ENCODE measurements at places on chromosomes 2 and 18.

GRCh38 chr2:236190674-236191073 is 22.5 kb upstream of the GBX2 start:
- no peak for DNase-seq

GRCh38 chr2:129180124-129180716 is 799.2 kb upstream of the RAB6C start:
- DNase-seq: no peak

DNA sequence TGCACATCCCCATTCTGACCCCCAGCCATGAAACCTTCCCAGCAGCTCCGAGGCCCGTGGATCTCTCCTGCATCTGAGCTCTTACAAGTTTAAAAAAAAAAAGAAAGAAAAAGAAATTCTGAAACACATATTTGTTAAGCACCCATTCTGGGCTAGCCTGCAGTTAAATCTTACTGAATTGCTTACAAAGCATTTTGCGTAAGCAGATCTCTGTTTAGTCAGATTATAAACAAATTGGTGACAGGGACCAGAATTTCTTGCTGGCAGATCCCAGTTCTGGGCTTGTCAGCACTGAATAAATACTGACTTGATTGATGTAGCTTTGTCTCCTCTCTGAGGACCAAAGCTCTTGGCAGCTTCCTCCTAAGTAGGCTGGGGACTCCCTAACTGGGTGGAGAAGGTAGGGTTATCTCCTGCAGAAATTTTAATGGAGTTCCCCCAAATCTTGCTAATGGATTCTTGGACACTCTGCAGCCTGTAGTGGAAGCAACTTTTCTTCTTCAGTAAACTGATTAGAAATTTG is 160.9 kb downstream of the MIB1 start:
- DNase-seq: no peak

GRCh38 chr2:24189551-24189950 is 14.7 kb downstream of the FAM228A start:
- DNase-seq: no peak

- no peak for DNase-seq
Measured at GRCh38 chr18:69683176-69683575, 264.5 kb downstream of the CD226 start.

DNA sequence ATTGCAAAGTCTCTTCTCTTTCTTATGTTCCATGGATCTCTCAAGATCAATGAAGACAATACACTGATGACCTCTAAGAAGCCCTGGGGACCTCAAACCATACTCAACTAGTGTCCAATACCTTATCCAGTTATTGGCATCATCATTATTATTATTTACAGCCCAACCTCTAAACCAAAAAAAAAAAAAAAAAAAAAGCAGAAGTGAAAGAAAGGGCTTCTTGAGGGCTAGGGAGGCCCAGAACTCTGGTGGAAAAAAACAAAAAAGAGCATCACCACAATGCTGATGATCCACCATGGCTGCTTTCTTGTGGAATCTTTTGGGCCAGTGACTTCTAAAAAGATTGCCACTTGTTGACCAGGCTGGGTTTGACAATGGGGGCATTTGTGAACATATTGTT is 324.9 kb downstream of the LPIN1 start:
- DNase-seq: no peak

- peak; percentile 52 for DNase-seq
Measured at GRCh38 chr2:239116456-239117246, 268.8 kb downstream of the TWIST2 start.

GRCh38 chr18:5068851-5069250 is 128.2 kb downstream of the AKAIN1 start:
- DNase-seq: no peak

GRCh38 chr2:167212014-167212648 is 323.9 kb downstream of the XIRP2 start:
- DNase-seq: peak; percentile 70

GRCh38 chr2:82994151-82994550 is 1464.9 kb downstream of the SUCLG1 start:
- peak; percentile 18 for DNase-seq

GRCh38 chr2:238134393-238134785 is 4.1 kb upstream of the KLHL30 start:
- no peak for DNase-seq

- DNase-seq: no peak
Measured at GRCh38 chr2:39225567-39225966, 18.2 kb downstream of the CDKL4 start.

DNA sequence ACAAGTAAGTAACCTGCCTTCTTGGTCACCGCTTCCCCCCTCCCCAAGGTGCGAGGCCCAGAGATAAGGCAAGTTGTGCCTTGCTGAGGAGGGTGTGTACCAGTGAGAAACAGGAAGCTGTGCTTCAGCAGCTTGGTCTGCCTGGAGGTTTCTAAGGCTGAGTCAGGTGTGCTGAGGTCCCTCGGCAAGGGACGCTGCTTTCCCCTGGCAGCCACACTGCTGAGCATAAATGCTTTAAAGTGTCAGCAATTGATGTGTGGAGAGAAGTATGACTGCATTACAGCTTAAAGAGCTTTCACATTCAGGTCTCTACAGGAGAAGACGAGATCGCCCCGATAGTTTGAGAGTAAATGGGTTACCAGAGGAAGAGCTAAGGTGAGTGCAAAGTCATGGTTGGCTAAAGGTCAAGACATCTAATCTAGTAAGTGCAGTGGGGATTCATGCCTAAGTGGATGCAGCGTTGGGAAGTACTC is 86.9 kb downstream of the LIMS1 start:
- DNase-seq: peak; percentile 66

DNA sequence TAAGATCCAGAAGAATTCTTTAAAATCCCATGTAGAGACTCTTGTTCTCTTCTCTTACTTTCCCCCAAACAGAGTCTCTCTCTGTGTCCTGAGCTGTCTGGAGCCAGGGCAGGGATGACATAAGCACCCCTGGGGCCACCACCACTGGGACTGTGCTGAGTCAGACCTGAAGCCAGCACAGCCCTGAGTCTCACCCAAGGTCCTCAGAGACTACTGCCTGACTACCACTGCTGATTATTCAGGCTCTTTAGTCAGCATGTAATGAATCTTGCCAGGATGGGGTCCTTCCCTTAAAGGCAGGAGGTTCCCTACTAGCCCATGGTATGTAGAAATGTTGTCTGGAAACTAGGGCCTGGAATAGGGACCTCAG is 34.9 kb upstream of the DYNC1I2 start:
- peak; percentile 75 for DNase-seq

DNA sequence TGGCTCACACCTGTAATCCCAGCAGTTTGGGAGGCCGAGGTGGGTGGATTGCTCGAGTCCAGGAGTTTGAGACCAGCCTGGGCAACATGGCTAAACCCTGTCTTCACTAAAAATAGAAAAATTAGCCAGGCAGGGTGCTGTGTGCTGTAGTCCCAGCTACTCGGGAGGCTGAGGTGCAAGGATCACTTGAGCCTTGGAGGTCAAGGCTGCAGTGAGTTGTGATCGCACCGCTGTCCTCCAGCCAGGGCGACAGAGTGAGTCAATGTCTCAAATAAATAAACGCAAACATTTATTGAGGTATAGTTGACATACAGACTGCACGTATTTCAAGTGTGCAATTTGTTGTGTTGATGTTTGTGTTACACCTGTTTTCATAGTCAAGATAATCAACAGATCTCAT is 19.7 kb downstream of the EPC2 start:
- DNase-seq: no peak

- no peak for DNase-seq
Measured at GRCh38 chr2:16031058-16031847, 90.9 kb downstream of the MYCN start.

DNA sequence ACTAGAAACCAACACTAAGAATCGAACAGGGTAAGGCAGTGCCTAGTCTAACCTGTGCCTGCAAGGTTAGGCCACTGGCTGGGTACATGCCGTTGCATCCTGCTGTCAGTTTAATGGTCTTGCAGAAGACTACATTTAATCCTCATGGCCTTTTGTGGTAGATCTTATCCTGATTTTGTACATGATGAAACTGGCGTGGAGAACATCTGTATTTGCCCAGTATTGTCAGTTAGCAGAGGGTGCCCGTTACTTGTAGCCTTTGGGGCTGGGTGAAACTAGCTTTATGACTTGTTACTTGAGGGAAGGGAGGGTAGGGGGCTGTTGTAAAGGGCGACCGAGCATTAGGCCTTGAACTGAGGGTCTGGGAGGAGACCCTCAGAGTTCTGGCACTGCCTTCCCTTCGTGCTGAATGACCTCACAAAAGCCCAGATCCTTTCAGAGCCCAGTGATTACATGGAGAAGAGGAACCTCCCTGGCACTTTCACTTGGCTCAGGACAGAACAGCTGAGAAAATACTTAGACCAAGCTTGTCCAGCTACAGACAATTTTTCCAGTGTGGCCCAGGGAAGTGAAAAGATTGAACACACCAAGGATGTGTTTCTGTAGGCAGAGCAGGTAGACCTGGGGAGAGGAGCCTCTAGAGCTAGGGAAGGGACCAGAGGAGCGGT is 19.5 kb downstream of the SLC20A1 start:
- no peak for DNase-seq

DNA sequence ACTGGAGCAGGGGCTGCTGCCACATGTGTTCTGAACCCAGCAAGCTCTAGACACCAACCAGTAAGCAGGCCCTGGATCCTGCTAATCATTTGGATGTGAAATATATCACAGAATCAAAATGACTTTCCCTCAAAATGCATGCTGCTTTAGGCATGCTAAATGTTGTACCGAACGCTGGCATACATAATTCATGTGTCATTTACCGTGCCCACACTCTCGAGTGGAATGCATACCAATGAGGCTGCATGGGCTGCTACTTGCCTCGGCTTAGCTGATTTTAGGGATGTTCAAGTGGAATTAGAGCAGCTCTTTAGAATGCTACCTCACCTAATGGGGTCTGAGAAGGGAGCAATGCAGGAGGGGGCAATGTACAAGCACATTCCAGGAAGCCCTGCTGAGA is 509.6 kb upstream of the RAB6C start:
- no peak for DNase-seq

DNA sequence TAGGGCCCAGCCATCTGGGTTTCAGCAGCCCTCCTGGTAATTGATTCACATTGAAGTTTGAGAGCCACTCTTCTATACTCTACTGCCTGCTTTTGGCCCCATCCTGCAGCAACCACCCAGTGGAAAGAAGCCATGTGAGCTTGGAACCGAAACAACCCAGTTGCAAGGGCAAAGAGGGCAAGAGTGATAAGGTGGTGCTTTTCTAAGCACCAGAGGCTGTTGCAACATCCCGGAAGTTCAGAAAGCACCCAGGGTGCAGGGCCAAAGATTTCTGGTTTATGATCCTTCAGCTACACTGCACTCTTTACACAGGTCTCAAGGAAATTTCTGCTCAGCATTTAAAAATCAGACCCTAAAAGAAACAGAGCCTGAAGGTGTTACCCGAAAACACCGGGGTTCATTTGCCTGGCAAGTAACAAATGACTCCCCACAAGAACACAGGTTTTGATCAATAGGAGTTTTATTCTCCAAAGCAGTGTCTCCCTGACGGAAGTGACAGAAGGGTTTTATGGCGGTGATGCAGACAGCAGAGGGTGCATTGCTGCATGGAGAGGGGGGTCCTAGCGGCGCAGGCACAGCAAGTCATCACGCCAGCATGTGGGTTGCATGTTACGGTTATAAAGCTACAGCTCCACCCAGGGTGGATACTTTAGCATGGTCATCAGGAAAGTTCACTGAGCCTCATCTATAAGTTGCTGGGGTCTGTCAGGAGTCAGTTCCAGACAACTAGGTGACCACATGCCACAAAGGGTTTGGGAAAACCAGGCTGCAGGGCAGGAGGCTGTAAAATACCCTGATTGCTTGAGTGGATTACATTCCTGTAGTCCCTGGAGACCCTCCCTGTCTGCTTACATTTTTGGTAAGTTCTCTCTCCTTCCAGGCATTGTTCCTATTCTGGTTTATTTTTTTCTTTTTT is 28.8 kb upstream of the TMEM37 start:
- DNase-seq: no peak

GRCh38 chr2:168603439-168603961 is 147.4 kb downstream of the CERS6 start:
- no peak for DNase-seq

DNA sequence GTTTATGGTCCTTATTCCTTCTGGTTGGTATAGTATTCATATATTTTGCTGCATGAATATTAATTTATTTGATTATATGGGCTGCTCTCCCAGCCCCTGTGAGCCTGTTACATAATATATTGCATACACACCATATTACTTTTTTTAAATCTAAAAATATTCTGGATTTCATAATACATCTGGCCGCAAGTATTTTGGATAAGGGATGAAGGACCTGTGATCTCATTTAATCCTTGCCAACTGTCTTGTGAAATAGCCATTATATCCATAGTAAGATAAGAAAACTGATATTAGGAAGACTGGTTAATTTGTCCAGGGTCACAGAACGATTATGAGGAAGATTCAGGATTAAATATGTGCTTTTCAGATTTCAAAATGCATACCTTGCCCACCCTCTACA is 433.6 kb downstream of the LPIN1 start:
- DNase-seq: no peak

GRCh38 chr2:129711816-129712675 is 267.4 kb upstream of the RAB6C start:
- no peak for DNase-seq

DNA sequence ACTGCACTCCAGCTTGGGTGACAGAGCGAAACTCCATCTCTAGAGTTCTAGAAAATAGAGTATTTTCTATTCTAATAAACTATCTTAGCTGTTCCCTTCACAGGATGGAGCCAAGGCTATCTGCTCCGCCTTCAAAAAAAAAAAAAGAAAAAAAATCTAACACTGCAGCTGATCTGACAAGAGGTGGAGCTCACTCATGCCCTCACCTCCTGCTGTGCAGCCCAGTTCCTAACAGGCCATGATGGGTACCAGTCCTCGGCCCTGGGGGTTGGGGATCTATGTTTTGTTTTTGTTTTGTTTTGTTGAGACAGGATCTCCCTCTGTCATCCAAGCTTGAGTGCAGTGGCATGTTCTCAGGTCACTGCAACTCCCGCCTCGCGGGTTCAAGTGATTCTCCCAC is 3.0 kb downstream of the WDSUB1 start:
- no peak for DNase-seq

DNA sequence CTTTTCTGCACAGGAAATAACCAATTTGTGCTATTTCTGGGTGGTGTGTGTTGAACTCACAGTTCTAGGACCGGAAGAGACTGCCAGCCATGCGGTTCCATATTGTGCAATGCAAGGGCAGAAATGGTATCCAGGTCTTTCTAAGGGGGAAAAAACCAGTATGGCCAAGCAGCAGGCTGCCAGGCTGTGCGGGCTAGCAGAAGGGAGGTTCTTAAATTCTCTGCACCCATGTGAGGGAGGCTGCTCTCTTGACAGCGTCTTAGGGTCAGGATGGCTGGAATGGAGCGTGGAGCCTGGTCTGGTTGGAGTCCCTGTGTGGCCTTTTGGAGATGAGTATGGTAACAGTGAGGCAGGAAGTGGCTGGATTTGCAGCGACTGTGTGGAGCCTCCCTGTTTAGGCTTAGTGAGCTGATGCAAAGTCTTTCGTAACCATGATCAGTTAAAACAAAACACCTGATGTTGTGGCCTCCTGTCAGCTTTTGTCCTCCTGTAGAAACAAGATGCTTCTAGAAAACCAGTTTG is 52.6 kb downstream of the NCK2 start:
- peak; percentile 21 for DNase-seq

DNA sequence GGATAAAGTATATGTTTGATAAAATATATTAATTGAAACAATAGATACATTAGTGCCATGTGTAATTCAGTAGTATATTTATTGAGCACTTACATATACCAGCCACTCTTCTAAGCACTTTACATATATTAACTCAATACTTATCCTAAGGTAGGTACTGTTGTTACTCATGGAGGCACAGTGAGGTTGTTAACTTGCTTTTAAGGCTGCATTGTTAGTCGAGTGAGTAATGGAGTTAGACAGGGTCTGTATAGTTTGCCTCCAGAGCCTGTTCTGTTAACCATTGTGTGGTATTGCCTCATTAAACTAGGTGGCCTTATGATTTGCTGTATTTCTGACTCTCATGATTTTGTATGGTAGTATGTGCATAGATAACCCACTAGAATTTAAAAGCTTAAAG is 44.2 kb downstream of the LCLAT1 start:
- no peak for DNase-seq

Measured in ELR (cell line).